ENCODE measurements at places on chromosomes 2 and 18.

- no peak for DNase-seq
Measured at GRCh38 chr2:63631501-63631900, 42.7 kb downstream of the MDH1 start.

- no peak for DNase-seq
Measured at GRCh38 chr2:8324164-8324856, 357.5 kb upstream of the ID2 start.

DNA sequence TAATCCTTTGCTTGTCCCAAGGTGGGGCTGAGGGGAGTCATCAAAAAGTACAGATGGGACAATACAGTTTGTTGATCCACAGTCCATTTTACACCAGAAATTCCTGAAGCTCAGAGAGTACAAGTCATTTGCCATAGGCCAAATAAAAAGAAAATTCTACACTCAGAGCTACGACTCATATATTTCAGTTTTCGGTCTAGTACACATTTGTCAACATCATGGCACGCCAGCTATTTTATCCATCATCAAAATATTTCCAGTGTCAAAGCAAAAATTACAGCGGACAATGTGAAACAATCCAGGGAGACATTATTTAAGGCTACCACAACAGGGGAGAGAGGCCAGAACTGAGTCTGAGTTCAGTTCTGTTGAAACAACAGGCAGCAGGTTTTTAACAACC, 587.5 kb upstream of the DSEL start:
- no peak for DNase-seq

- no peak for DNase-seq
Measured at GRCh38 chr2:165401285-165401852, 68.1 kb upstream of the CSRNP3 start.

DNA sequence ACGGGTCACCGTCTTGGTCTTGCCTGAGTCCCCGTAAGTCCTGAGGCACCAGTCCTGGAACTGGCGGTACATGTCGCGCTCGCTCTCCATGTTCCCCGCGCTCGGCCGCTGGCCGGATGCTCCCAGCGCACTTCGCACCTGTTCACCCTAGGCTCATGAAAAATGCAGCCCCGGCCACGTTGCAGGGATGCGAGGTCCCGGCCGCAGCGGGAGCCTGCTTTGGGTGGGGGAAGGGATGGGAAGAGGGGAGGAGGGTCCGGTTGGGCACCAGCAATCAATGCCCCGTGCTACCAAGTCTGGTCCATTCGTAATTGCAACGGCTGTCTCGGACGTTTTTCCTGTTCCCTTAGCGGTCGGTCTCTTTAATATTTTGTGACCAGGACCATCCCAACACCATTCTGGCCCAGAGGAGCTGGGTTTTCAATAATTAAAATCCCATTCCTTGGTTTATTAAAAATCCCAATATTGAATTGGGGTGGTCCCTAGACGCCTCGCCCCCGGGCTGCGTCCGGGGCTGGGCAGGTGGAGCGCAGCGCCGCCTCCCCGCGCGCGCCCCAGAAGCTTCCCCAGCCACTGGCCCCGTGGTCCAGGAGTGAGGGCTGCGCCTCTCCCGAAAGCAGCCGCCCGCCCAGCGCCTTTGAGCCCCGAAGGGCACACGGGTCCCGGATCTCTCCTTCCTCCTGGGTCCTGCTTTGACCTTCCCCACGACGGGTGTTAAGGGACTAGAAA, 1.4 kb downstream of the NOL4 start:
- no peak for DNase-seq

- no peak for DNase-seq
Measured at GRCh38 chr2:28547223-28547860, 51.5 kb downstream of the PLB1 start.

GRCh38 chr2:144441711-144442141, 78.2 kb downstream of the ZEB2 start:
- no peak for DNase-seq

GRCh38 chr2:102264952-102265351, 46.4 kb upstream of the IL1RL1 start:
- no peak for DNase-seq

GRCh38 chr2:219870041-219870440, 242.6 kb downstream of the SLC4A3 start:
- DNase-seq, result no peak

- DNase-seq, result no peak
Measured at GRCh38 chr2:28618221-28619141, 122.6 kb downstream of the PLB1 start.

DNA sequence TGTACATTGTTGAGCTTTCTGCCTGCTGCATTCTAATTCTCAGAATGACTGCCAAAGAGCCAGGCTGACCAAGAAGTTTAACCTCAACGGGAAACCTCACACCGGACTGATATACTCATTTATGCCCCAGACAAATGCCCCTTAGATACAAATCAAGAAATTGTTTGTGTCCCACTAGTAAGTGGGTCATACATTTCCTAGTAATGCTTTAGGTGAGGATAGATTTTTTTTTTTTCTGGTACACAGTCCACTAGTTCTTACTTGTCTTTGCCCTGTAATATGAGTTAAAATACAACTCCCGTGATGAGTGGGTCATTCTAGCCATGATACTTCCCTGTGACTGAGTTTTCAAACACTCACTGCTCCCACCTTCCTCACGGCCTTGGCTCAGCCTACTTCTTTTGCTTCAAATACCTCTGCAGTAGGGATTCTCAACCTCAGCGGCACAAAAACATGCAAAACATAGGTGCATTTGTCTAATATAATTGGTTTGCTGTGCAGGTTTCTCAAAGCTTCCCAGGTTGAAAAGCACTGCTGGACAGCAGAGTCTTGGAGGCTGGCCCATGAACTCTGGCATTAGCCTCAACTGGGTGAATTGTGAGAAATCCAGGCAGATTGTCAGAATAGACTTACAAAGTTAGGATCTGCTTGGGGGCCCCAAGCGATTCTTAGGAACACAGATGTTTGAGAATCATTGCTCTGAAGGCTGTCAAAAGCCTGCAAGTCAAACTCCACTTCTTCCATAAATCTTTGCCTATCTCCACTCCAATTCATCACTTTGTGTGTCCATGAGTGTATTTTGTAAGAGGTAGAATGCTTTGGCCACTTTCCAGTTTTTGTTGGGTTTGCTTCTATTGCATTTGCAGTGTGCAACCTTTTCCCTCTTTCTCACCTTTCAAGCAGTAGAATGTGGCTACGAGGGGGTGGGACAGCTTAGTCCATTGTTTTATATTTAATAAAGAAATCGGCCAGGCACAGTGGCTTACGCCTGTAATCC, 35.5 kb downstream of the TGIF1 start:
- no peak for DNase-seq

GRCh38 chr2:123073371-123073770, 951.7 kb upstream of the CNTNAP5 start:
- no peak for DNase-seq

DNA sequence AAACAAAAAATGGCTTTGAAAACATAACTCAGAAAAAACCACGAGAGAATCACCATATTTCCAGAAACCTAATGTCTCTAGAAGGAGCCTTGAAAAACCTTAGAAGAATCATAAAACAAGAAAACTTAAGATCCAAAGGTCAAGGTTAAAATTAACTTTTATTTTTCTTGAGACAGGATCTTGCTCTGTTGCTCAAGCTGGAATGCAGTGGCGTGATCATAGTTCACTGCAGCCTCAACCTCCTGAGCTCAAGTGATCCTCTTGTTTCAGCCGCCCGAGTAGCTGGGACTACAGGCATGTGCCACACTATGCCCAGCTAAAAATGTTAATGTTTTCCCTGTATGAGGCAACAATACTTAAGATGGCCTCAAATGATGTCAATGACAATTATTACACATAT, 254.2 kb upstream of the SESTD1 start:
- no peak for DNase-seq
